CD4-positive, alpha-beta T cell treated with Interleukin-2 at 100 ng/mL for 4 hours (primary cell): ENCODE measurements at places on chromosomes 6 and 20.

DNA sequence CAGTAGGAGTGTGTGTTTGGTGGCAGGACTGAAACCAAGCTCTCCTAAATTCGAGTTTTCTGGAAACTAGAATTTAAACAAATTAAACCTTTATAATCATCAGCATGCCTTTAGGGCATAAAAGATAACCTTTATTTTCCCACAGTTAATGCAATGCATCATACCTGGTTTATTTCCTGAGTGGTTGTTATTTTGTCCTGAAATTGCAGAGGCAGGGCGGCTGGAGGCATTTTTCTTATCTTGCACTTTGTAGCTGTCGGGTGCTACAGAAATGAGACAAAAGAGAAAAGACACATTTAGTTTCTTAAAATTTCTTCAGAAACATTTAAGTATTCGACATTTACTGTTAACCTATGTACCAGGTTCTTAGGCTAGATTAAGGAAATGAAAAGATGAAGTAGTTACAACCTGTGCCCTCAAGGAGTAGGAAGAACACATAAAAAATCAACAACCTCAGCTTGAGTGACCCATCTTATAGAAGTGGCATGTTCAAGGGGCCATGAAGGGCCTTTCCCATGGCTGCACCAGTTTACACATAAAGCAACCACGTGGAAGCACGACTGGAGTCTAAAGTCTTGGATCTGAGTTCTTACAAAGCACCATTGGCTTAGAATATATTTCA, 128.6 kb downstream of the MAP7 start:
- no peak for DNase-seq

GRCh38 chr6:128024046-128024445, 123.2 kb upstream of the THEMIS start:
- DNase-seq = no peak

- no peak for DNase-seq
Observed at GRCh38 chr6:148750838-148751792, 4.3 kb downstream of the UST start.

DNA sequence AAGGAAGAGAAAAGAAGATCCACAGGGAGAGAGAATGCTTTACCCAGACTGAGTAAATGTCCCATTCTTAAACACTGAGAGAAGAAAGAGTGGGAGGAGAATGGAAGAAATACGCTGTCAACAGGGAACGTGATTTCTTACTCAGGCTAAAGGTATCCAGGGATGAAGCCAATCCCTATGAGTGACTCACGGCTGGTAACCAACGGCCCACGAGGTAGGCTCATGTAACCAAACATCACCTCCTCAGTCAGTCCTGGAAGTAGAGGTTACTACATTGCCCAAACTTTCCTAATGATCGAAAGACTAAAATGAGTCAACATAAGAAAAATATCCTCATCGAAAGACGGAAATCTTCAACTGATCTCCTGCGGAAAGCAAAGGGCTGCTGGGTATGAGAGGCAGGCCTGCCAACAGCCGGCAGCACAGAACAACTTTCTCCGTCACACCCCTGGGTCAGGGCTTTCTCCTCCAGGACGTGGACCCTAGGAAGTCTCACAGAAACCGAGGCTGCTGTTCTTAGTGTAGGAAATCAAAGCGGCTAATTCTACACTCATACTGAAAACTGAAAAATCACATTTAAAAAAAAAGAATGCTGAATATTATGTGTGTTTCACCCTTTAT, 292.6 kb downstream of the GMDS start:
- no peak for DNase-seq

DNA sequence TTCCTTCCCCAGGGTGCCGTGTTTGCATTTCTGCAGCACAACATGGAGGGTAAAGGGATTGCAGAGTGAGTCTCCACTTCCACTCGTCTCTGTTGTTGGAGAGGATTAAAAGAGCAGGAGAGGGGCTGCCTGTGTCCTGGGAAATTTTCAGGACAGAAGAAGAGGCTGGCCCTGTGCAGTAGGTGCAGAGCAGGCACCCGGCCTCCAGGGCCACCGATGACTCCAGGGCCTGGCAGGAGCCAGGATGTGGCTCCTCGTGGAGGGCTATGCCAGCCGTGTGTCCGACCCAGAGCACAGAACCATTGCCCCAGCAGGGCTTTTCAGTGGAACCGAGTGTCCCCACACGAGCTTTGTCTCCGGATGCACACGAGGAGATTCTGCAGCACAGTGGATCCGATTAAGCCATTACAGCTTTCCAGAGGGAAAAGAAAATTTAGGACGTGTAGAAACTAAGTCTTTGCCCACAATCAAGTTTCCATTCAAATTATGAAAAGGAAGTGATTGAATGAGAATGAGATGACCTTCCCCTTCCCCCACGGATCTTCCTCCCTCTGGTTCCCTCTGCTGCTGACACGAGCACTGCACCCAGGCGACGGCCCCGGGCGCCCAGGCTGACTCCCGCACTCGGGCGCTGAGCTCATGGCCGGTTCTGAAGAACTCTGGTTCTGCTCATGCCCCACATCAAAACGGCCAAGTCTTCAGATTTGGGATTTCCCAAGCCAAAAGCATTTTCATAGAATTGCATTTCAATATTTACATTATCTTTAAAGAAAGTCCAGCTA, 43.1 kb upstream of the UNC93A start:
- DNase-seq = no peak

- DNase-seq = no peak
Observed at GRCh38 chr6:140414966-140415620, 1040.6 kb upstream of the CITED2 start.

GRCh38 chr6:6331946-6332601, 11.6 kb upstream of the F13A1 start:
- DNase-seq = no peak

DNA sequence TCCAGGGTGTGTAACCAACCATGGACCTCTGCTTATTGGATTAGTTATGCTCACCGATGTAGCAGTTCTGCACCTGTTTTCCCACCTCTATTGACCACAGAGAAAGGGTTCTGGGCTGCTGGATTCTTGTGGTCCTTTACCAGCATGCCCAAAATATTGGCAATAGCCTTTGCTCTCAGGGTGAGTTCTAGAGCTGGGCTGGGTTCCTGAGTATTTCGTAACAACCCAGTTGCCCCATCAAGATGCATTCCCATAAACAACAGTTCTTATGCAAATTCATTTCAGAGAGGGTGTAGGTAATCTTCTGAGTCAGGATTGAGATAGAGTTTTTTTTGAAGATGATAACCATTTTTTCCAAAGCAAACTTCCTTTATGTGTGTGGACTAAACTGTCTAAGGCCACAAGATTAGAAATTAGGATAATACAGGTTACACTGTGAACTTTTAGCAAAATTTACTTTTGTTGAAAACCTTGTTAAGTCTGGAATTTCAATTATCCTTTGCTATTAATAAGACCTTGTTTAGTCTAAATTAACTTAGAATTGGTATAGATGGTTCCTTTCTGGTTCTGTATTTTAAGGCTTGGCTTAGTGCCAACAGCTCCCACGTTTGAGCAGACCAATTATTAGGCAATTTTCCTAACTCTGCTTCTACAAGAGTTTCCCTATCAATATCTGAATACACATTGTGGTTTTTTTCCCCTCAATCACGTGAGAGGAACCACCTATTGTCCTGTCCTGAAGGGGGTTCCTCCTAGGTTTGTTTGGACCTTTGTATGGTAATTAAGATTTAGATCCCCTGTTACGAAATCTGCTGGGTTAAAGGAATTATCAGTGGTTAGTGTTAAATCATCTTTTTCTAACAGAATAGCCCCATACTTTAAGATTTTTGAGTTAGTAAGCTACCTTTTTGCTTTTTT, 46.1 kb downstream of the TBX18 start:
- DNase-seq = no peak

DNA sequence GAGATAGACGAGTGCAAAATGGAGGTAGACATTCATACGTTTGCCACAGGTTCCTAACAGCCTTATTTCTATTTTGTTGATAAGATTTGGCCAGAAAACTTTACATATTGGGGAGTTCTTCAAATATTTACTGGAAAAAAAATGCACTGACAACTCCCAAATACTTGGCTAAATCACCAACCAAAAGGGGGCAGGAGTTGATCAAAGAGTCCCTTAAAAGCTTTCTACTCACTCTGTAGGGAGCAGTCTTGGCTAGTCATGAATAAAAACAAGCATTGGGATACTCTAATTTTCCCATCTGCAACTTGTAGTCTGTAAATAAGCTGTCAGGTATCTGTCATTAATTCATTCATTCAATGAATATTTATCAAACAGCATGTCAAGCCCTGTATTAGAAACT, 18.4 kb downstream of the TENT5A start:
- no peak for DNase-seq

DNA sequence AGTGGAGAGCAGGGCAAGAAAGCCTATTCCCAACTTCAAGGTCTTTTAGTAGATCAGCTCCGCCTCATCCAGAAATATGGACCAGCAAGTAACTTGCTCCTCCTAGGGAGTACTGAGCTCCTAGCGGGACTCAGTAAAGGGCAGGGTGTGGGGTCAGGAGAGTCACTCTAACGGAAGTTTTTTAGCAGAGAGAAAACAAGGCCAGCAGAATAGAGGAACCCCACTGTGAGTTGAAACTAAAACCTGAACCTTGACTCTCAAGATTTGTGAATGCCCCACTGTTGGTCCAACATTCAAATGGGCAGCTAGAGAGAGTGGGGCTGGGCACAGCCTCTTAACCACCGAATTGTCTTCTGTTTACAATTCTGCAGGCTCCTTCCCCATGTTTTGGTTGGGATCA, 244.8 kb downstream of the FARS2 start:
- no peak for DNase-seq

DNA sequence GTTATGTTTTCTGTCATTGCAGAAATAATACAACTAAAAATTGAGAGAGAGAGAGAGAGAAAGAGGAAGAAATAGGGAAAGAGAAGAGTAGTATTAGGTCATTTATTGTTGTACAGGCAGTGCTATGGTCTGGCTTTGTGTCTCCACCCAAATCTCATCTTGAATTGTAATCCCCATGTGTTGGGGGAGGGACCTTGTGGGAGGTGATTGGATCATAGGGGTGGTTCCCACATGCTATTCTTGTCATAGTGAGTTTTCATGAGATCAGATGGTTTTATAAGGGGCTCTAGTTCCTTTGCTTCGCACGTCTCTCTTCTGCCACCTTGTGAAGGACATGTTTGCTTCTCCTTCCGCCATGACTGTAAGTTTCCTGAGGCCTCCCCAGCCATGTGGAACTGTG, 677.4 kb upstream of the CHD6 start:
- no peak for DNase-seq
